ENCODE measurements at places on chromosomes 7 and 10.

GRCh38 chr10:119849031-119849789 lies 23.4 kb downstream of the MCMBP start:
- no peak for DNase-seq

DNA sequence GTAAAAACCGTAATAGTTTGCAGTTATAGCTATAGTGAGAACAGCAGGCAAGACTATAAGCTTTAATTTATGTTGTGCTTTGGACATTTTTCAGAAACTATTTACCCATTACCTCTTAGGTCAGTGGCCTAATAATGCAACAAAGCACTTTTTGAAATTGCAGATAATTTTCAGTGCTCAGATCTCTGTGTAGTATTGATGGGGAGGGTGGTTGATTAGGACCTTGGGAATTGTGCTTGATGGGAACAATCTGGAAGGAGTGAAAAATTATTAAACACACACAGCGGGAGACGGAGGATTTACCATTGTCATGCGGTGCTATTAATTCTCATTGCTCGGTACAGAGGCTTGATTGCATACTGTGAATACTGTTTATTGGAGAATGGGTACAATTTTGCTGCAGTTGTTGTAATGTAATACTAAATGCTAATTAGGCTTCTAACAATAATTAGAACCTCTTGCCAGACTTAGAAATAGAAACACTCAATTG lies 304.8 kb downstream of the LRMDA start:
- no peak for DNase-seq

DNA sequence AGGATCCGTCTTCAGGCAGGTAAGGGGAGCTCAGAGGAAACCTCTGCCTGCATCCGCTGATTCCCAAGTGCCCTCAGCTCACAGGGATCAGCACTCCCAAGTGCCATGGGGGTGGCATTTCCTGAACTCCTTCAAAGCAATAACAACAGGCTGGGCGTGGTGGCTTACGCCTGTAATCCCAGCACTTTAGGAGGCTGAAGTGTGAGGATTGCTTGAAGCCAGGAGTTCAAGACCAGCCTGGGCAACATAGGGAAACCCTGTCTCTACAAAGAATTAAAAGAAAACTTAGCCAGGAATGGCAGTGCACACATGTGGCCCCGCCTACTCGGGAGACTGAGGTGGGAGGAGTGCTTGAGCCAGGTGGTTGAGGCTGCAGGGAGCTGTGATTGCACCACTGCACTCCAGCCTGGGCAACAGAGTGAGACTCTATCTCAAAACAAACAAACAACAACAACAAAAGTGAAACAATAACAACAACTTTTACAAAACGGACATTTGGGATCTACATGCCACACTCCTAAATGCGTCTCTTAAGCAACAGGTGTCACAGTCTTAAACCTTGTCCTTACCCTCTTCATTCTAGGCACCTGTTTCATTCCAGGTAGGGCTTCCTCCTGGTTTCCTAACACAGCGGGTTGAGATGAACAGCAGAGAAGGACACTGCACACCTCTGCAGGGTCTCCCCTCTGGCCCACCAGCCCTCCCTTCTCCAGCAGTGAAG lies 73.8 kb downstream of the PAXIP1 start:
- DNase-seq: no peak

DNA sequence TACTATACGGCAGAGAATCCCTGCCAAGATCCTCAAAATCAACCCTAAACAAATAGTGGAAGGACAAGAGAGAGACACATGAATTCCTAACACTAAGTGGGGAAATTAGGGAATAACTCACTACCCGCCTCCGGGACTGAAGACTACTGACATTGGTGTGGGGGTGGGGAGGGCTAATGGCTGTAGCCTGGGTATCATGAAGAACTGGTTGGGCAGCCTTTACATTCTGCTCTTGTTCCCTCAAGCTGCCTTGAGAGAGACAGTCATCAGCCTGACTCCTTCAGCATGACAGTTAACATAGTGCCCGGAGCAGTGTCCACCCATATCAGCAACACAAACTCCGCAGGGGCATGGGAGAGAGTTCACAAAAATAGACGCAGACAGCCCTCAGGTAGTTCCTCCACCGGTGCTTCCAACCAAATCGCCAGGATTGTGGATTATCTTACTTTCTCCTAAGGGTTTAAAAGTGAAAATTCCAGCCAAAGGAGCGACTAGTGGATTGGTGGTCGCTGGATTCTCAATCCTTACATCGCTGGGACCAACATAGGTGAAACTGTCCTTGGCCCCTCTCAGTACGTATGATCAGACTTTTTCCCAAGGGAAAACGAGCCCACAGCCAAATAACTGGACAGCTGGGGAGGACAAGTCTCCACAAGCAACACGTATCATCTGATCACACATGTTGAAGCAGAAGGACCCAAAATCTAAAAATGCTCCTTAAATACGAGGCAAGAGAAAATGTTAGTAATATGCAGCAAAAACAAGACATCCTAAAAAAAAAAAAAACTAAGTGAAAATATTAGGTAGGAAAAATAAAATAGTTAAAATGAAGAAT lies 22.6 kb downstream of the TMEM254 start:
- DNase-seq: no peak

DNA sequence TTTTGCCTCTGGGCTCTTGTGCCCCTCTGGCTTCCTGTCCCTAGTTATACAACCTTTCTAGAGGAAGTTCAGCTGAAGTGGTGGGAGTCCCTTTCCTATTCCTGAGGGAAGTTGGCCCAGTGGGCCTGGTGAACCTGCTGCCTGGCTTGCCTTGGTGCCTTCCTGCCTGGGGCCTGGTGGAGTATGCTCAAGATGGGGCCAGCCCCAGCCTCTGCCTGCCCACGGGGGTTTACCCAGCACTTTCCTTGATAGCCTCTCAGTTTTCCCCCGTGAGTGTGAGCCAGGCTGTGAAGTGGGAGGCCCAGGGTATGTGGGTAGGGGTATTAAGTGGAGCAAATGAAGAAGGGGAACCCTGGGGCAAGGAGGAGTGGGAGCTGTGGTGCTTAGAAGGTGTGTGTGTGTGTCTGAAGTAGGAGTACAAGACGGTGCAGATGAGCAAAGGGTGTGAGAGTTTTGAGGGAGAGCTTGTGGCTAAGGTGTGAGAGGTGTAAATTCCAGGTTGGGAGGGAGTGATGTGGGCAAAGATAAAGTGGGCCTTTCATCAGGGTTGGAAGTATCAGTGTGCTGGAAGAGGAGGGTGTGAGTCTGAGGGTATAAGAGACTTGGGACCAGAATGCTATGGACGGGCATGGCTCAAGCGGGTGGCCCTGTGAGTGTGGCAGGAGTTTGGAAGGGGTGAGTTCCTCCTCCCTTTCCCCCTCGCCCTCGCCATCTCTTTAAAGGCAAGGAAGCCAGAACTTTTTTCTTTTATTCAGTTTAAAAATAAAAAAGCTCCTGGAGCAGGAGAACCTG lies 10.9 kb upstream of the PAX2 start:
- no peak for DNase-seq

GRCh38 chr10:116888380-116889055 lies 39.2 kb downstream of the ENO4 start:
- no peak for DNase-seq

Measured in coronary artery (tissue), 2 donors.